ENCODE measurements at places on chromosomes 5 and 9.

GRCh38 chr9:3962496-3962895 is 337.4 kb downstream of the GLIS3 start:
- no peak for DNase-seq

GRCh38 chr5:72441862-72442540 is 65.2 kb downstream of the ZNF366 start:
- no peak for DNase-seq

- no peak for DNase-seq
Observed at GRCh38 chr9:31236344-31236743, 1148.1 kb upstream of the ACO1 start.

DNA sequence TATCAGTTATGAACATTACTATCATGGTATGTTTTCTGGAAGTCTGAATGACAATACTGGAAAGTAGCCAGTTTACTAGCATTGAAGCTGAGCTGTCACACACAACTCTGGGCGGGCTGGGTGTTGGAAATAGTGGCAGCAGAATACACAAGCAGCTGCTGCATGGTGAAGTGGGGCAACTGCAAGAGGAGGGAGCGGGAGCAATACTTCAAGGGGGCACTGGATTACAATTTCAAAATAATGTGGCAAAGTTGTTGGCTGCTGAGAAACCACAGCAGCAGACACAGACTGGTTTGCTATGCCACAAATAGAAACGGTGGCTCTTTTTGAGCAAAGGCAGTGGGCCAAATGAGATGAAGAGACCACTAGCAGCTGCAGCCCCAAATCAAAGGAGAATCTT is 350.2 kb downstream of the KIAA0825 start:
- DNase-seq = no peak

- DNase-seq = no peak
Observed at GRCh38 chr9:106616026-106616425, 246.9 kb upstream of the ZNF462 start.

GRCh38 chr9:113645227-113645977 is 181.9 kb downstream of the RGS3 start:
- DNase-seq = no peak

- DNase-seq = no peak
Observed at GRCh38 chr9:2907411-2907810, 63.5 kb upstream of the PUM3 start.

- DNase-seq = no peak
Observed at GRCh38 chr5:103461243-103461642, 101.3 kb downstream of the NUDT12 start.

- DNase-seq = no peak
Observed at GRCh38 chr5:180935203-180935602, 36.2 kb downstream of the BTNL8 start.

GRCh38 chr5:169973056-169973455 is 7.2 kb downstream of the INSYN2B start:
- DNase-seq = no peak

DNA sequence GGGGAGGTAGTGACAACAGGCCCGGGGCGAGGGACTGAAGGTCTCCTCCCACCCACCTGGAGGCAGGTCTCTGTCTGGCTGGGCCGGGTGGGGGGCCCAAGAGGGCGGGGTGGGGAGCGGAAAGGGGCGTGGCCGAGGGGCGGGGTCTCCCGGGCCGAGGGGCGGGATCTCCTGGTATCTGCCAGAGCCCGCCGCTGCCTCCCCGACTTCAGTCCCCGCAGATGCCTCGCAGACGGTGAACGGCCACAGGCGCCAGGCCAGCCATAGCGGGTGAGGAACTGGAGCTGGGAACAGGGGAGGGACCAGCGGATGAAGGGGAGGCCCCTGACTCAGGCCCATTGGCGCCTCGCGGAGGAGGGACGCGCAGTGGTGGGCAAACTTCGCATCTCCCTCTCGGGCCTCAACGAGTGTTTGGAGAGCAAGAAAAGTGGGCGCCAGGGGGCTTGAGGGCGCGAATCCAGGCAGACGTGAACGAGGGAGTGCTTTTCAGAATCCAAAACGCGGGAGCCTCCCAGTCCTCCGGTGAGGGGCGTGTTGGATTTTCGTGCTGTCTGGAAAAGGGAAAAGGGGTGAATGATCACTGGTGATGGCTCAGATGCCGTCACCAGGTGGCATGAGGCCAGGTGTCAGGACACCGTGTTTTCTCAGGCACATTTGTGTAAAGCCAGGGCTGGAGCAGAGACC is at the start of gene ADGRD2:
TSS of gene ADGRD2 (plus strand) at position 211 of the 684 bp plus-strand sequence. CDS start 1,216 bp downstream, outside the sequence.
- no peak for DNase-seq

DNA sequence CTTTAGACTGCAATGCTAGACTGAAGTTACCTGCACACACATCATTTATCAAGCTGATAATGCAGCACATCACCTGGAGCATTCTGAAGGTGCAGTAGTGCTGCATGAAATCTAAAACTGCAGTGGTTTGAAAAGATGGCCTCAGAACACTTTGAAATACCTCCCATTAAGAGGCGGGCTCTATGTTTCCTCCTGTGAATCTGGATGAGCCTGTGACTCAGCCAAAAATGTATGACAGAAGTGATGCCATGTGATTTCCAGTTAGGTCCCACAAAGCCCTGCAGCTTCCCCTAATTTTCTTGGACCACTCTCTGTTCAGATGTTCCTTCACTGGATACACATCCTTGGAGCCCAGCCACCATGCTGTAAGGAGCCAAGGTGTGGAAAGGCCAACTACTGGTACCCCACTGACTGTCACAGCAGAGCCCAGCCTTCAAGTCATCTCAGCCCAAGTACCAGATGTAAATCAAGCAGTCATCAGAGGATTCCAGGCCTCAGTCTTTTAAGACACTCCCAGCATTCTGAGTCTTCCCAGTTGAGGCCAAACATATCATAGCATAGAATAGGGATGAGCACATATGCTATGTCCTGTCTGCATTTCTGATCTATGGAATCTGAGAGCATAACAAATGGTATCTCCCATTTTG is 27.2 kb upstream of the DEPDC1B start:
- no peak for DNase-seq

GRCh38 chr5:59575648-59576445 is 317.7 kb downstream of the PDE4D start:
- DNase-seq = no peak

DNA sequence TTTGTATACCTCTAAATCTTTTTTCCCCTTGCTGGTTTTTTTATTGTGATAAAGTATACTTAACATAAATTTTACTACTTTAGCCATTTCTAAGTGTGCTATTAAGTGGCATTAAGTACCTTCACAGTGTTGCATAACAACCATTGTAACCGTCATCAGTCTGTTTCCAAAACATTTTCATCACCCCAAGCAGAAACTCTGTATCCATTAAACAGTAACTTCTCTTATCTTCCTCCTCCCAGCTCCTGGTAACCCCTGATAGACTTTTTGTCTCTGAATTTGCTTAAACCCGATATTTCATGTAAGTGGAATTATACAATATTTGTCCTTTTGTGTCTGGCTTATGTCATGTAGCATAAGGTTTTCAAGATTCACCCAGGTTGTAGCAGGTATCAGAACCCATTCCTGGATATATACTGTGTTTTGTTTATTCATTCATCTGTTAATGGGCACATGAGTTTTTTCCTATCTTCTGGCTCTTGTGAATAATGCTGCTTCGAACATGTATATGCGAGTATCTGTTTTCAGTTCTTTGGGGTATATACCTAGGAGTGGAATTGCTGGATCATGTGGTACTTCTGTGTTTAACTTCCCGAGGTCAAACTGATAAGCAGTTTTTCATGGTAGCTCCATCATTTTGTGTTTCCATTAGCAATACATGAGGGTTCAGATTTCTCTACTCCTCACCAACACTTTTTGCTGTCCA is 66.4 kb downstream of the EHMT1 start:
- DNase-seq = no peak

All from NCI-H526 treated with DMSO at 0.1 percent for 48 hours (cell line).